ENCODE measurements at places on chromosomes 7 and 10.

DNA sequence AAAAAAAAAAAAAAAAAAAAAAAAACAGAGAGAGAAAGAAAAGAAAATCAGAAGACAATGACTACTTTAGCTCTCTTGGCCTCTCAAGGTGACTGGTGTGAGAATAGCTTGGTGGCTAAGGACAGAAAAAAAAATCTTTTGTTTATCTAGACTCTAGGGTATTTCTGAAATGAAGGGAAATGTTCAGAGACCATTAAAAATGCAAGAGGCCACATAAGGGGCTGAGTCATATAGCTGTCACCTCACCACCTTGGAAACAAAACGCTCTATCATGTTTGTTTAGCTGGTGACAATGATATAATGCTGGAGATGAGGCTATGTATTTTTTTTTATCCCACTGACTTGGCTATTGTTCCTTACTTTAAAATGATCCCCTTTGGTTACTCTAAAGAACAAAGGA lies 287.0 kb upstream of the CDC14C start:
- DNase-seq = no peak

DNA sequence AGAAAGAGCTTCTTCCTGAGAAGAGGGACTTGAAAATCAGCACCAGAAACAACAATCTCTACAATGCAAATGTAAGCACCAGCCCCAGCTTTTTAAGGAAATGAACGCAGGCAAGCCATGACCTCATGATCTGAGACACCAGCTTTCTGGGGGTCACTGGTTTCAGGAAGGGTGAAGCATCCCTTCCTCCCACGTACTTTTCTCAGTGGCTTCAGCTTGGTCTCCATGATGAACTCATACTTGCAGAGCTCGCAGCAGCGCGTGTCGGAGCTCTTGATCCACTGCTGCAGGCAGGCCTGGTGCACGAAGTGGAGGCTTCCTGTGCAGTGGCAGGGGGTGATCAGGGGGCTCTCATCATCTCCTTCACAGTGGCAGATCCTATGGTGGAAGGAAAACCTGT lies 87.0 kb downstream of the ALOX5 start:
- DNase-seq = no peak

- DNase-seq = no peak
Observed at GRCh38 chr7:150849204-150849775, 3.0 kb upstream of the AOC1 start.

DNA sequence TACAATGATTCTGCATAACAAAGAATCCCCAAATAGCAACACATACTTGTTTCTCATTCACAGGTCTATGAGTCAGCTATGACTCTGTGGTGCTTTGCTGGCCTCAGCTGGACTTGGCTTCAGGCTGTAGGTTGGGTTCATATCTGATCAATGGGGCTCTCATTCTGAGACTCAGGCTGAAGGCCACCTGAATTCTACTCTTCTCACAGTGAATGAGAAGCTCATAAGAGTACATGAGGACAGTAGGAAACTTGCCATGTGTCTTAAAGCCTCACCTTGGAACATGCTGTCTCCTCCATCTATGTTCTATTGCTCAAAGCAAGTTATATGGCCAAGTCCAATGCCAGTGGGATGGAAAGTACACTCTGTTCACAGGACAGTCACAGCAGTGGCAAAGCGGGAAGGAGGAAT lies 292.9 kb downstream of the BMPER start:
- DNase-seq = no peak

Data from stimulated activated CD8-positive, alpha-beta memory T cell treated with anti-CD3 and anti-CD28 coated beads, Interleukin-7, amount 100 ng/mL, for 48 hours (primary cell).